Naive thymus-derived CD4-positive, alpha-beta T cell (primary cell): ENCODE measurements at places on chromosomes 13 and 19. TPM values are rescaled to one million over a fixed set of nuclear protein-coding genes. Genes with fewer than 3 reads are reported as not detected.

GRCh38 chr19:10602330-10603083 lies 15.4 kb upstream of the AP1M2 start:
- H3K36me3 ChIP-seq, result peaks cover 9% of the 10 kb centered on the region
- peak; percentile 73 for DNase-seq
- H3K27me3 ChIP-seq, result no peaks in the 10 kb centered on the region
- H3K4me3 ChIP-seq, result peak overlapping the region; percentile 92
- peak overlapping the region; percentile 100 for H3K27ac ChIP-seq

DNA sequence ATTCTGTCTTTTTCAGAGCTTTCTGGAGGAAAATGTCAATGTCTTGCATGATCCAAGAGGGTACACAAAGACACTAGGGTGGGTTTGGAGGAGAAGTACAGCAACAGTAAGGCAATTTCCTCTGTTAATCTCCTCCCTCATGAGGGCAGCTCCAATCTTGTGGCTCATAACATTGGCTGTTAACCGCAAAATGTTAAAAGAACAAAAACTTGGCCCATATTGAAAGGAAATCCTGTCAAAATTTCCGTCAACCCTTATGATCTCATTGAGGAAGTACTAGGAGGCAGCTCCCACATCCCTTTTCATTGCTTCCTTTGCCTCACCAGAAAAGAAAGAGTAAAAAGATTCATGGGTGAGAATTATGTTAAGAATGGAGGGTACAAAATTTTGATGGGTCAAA lies 11.6 kb downstream of the OXGR1 start:
- no peaks in the 10 kb centered on the region for H3K4me1 ChIP-seq
- H3K27ac ChIP-seq, result no peak overlapping the region
- DNase-seq, result no peak
- H3K4me3 ChIP-seq, result no peak overlapping the region

GRCh38 chr13:32025730-32026129 lies 5.8 kb upstream of the FRY start:
- H3K36me3 ChIP-seq, result no peaks in the 10 kb centered on the region
- H3K4me1 ChIP-seq, result peaks cover 6% of the 10 kb centered on the region
- no peak overlapping the region for H3K27ac ChIP-seq
- H3K27me3 ChIP-seq, result no peaks in the 10 kb centered on the region
- no peak for DNase-seq

DNA sequence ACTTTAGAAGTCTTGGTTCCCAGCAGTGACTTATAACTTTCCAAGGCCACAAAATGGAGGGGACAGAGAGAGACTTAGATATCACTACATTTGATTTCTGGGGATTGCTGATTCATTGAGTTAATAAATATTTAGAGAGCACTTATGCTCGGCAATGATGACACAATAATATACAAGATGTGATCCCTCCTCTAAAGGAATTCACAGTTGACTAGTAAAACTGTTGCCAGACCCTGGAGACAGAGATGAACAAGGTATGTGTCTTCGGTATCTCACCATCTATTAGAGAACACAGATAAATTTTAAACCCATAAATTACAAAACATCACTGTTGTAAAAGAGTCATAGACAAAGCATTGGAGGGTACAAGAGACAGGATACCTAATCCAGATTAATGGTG lies 437.5 kb downstream of the FOXO1 start:
- DNase-seq, result no peak
- no peaks in the 10 kb centered on the region for H3K27me3 ChIP-seq
- no peak overlapping the region for H3K4me3 ChIP-seq
- H3K36me3 ChIP-seq, result no peaks in the 10 kb centered on the region

- H3K4me3 ChIP-seq, result no peak overlapping the region
- DNase-seq, result no peak
- no peak overlapping the region for H3K27ac ChIP-seq
- no peaks in the 10 kb centered on the region for H3K27me3 ChIP-seq
- no peaks in the 10 kb centered on the region for H3K36me3 ChIP-seq
These were observed 1.8 kb downstream of the F10 start for GRCh38 chr13:113124211-113124970.

DNA sequence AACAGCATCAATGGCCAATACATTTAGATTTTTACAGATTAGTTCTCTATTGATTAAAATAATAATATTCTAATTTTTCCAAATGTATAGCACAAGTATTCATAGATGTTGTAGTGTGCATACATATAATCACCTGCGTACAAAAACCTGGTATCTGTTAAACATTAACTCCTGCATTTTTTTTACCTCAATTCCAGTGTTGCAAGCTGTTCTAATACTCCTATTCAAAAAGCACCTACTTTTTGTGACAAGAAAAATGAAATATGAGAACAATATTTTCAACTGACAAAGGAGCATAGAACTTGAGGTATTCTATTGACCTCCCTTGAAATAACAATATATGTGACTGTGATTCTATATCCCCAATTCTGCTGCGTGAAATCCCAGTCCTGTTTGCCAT lies 422.9 kb upstream of the PCDH20 start:
- H3K4me1 ChIP-seq, result no peaks in the 10 kb centered on the region
- H3K36me3 ChIP-seq, result no peaks in the 10 kb centered on the region
- DNase-seq, result no peak
- H3K27ac ChIP-seq, result no peak overlapping the region
- no peaks in the 10 kb centered on the region for H3K27me3 ChIP-seq
- no peak overlapping the region for H3K4me3 ChIP-seq

GRCh38 chr19:6616011-6616410 lies 25.1 kb upstream of the CD70 start:
- no peaks in the 10 kb centered on the region for H3K36me3 ChIP-seq
- no peaks in the 10 kb centered on the region for H3K4me1 ChIP-seq
- DNase-seq, result no peak
- no peak overlapping the region for H3K4me3 ChIP-seq
- H3K27me3 ChIP-seq, result no peaks in the 10 kb centered on the region

- DNase-seq, result no peak
- no peaks in the 10 kb centered on the region for H3K36me3 ChIP-seq
- H3K27me3 ChIP-seq, result no peaks in the 10 kb centered on the region
- H3K4me1 ChIP-seq, result no peaks in the 10 kb centered on the region
- H3K4me3 ChIP-seq, result no peak overlapping the region
- H3K27ac ChIP-seq, result no peak overlapping the region
These were observed 2220.8 kb upstream of the PCDH20 start for GRCh38 chr13:63636316-63636993.

GRCh38 chr19:33286899-33287298 lies 15.4 kb downstream of the CEBPA start:
- no peaks in the 10 kb centered on the region for H3K4me1 ChIP-seq
- no peaks in the 10 kb centered on the region for H3K36me3 ChIP-seq
- no peaks in the 10 kb centered on the region for H3K27me3 ChIP-seq
- DNase-seq, result no peak
- no peak overlapping the region for H3K27ac ChIP-seq

GRCh38 chr13:52848455-52849195 lies at the start of gene PCDH8:
Gene PCDH8, minus strand, starts transcription at chr13:52848640. Its CDS starts 204 bp downstream, at chr13:52848436.
- no peaks in the 10 kb centered on the region for H3K4me1 ChIP-seq
- no peak within 1 kb of the TSS for H3K4me3 ChIP-seq
- no peaks in the 10 kb centered on the region for H3K36me3 ChIP-seq

DNA sequence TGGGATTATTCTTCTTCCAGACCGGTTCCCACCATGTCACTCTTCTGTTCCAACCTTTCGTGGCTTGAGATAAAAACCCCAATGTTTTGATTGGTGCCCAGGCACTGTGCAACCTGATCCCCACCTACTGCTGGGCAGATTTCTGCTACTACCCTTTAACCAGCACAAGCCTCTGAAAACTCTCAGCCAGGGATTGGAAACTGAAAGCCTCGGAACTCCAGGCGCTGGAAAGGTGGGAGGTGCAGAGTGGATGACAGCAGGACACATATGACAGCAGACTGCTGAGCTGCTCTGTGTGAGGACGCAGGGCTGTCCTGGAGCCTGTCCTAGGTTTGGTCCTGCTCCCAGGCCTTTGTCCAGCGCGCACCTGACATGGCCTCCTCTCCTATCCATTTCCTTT lies 68.5 kb upstream of the GTF3A start:
- no peaks in the 10 kb centered on the region for H3K27me3 ChIP-seq
- H3K4me1 ChIP-seq, result no peaks in the 10 kb centered on the region
- DNase-seq, result no peak
- H3K27ac ChIP-seq, result no peak overlapping the region
- no peaks in the 10 kb centered on the region for H3K36me3 ChIP-seq
- no peak overlapping the region for H3K4me3 ChIP-seq

DNA sequence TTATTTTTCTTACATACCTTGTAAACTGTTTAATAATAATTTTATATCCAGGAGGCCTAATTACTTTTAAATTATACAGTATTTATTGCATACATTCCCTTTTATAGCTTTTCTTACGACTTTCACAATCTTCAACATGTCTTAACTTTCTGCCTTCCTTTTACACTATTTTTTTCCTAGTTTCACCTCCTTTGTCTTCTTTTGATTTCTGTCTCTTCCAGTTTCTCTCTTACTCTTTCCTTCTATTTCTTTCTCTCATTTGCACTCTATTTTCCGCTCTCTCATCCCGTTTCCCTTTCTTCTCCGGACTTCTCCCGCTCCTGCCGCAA lies 11.5 kb downstream of the ZNF552 start:
- H3K4me3 ChIP-seq, result peak overlapping the region; percentile 43
- DNase-seq, result no peak
- H3K36me3 ChIP-seq, result peaks cover 8% of the 10 kb centered on the region
- peak overlapping the region; percentile 57 for H3K27ac ChIP-seq
- no peaks in the 10 kb centered on the region for H3K27me3 ChIP-seq
- no peaks in the 10 kb centered on the region for H3K4me1 ChIP-seq

DNA sequence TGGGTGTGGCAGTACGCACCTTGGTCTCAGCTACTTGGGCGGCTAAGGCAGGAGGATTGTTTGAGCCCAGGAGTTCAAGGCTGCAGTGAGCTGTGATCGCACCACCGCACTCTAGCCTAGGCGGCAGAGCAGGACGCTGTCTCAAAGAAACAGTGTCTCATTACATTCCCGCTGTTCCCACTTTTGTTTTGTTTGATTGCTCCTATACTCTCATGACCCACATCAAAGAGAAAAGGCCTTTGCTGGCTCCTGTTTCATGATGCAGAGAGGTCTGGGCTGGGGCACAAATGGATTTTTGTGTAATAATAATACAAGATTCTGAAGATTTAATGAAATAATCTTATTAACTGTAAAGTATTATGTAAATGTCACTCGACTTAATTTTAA lies 85.7 kb downstream of the LACC1 start:
- H3K36me3 ChIP-seq, result no peaks in the 10 kb centered on the region
- H3K27me3 ChIP-seq, result no peaks in the 10 kb centered on the region
- no peak for DNase-seq
- no peak overlapping the region for H3K4me3 ChIP-seq

- H3K36me3 ChIP-seq, result no peaks in the 10 kb centered on the region
- peak overlapping the region; percentile 78 for H3K27ac ChIP-seq
- H3K4me3 ChIP-seq, result peak overlapping the region; percentile 96
- H3K4me1 ChIP-seq, result peaks cover 43% of the 10 kb centered on the region
- H3K27me3 ChIP-seq, result no peaks in the 10 kb centered on the region
These were observed 11.9 kb downstream of the LTBP4 start for GRCh38 chr19:40612831-40613689.

GRCh38 chr13:52652980-52653303 lies 306 bp downstream of the SUGT1 start:
- peak overlapping the region; percentile 94 for H3K27ac ChIP-seq
- H3K4me3 ChIP-seq, result peak overlapping the region; percentile 87
- H3K36me3 ChIP-seq, result no peaks in the 10 kb centered on the region
- peaks cover 22% of the 10 kb centered on the region for H3K4me1 ChIP-seq
- no peaks in the 10 kb centered on the region for H3K27me3 ChIP-seq

DNA sequence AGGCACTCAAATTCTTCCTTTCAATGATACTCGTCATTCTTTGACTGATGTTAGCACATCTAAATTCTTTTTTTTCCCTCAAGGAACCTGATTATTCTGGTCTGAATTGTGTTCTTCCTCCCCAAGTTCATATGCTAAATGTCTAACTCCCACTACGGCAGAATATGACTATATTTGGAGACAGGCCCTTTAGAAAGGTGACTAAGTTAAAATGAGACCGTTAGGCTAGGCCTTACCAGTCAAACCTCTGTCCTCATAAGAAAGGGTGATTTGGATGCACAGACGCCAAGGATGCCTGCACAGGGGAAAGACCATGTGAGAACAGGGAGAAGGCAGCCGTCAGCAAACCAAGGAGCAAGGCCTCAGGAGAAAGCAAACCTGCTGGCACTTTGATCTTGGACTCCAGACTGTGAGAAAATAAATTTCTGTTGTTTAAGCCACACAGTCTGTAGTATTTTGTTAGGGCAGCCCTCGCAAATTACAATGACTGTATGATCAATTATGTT lies 13.1 kb upstream of the FOXO1 start:
- no peaks in the 10 kb centered on the region for H3K4me1 ChIP-seq
- no peak overlapping the region for H3K4me3 ChIP-seq
- H3K27ac ChIP-seq, result no peak overlapping the region
- H3K27me3 ChIP-seq, result no peaks in the 10 kb centered on the region

- H3K4me3 ChIP-seq, result no peak overlapping the region
- H3K36me3 ChIP-seq, result no peaks in the 10 kb centered on the region
- H3K27ac ChIP-seq, result no peak overlapping the region
- no peaks in the 10 kb centered on the region for H3K27me3 ChIP-seq
- H3K4me1 ChIP-seq, result no peaks in the 10 kb centered on the region
These were observed 99.0 kb downstream of the GPC6 start for GRCh38 chr13:93325303-93326233.

- H3K27me3 ChIP-seq, result no peaks in the 10 kb centered on the region
- no peaks in the 10 kb centered on the region for H3K36me3 ChIP-seq
- no peak for DNase-seq
- H3K4me1 ChIP-seq, result peaks cover 7% of the 10 kb centered on the region
These were observed 10.9 kb upstream of the VWA8 start for GRCh38 chr13:41971848-41972247.

DNA sequence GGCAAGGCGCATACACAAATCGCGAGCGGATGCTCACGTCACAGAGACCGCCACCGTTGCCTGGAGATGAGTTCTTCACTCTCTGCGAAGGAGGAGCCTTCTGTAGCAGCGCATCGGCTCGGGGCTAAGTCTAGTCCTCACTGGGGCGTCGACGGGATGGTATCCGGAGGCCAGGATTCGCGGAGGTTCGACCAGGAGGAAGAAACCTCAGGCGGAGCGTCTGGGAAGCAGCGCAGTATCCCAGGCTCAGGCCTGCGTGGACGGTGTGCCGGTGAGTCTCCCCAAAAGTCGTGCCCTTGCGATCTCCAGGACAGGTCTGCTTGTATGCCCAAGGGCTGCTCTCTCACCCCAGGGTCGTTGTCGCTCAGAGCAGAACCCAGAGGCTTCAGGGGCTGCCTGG lies 40.4 kb downstream of the ZNF146 start:
- H3K36me3 ChIP-seq, result no peaks in the 10 kb centered on the region
- H3K27ac ChIP-seq, result no peak overlapping the region
- DNase-seq, result no peak
- no peaks in the 10 kb centered on the region for H3K4me1 ChIP-seq

The FBN3 gene
- total RNA-seq, result not detected

The FFAR1 gene
- 0.10 TPM in 1 of 2 replicates, not detected in the other for total RNA-seq

The NKPD1 gene
- 0.07 and 0.20 TPM in 2 replicates for total RNA-seq

The DACH1 gene
- 0.49 TPM for total RNA-seq
